Prostate gland (tissue), 2 donors: ENCODE measurements at places on chromosomes 2 and 18. TPM values are rescaled to one million over a fixed set of nuclear protein-coding genes. Genes with fewer than 3 reads are reported as not detected.

Gene OSBPL1A
- total RNA-seq: 39.1 TPM

Gene REG1B
- total RNA-seq: not detected

Gene HOXD13
- total RNA-seq: 10.6 TPM

Gene HOXD10
- total RNA-seq: 10.4 TPM

Gene PROKR1
- not detected for total RNA-seq

Gene ST6GAL2
- 2.4 TPM for total RNA-seq

Gene DYNAP
- not detected for total RNA-seq

Gene PID1
- 14.0 TPM for total RNA-seq

Gene C2orf66
- not detected for total RNA-seq

Gene PIEZO2
- total RNA-seq: 19.0 TPM

Gene ABCG8
- total RNA-seq: 0.57 TPM

Gene SLC19A3
- 0.41 TPM for total RNA-seq

Gene RGPD4
- total RNA-seq: 0.17 TPM

Gene BCL2
- total RNA-seq: 38.4 TPM

Gene COBLL1
- total RNA-seq: 52.1 TPM

Gene IL1F10
- total RNA-seq: not detected

Gene ANKRD30B
- 2.5 TPM for total RNA-seq

Gene IMPA2
- total RNA-seq: 17.9 TPM

Gene GAL3ST2
- total RNA-seq: not detected

Gene SPC25
- 0.91 TPM for total RNA-seq

Gene CLEC4F
- not detected for total RNA-seq

Gene IL1B
- not detected for total RNA-seq

Gene ANKRD30BL
- not detected for total RNA-seq

Gene SFXN5
- total RNA-seq: 23.2 TPM

Gene OTX1
- 2.2 TPM for total RNA-seq

Gene OTOF
- total RNA-seq: 0.68 TPM

Gene CHRNG
- total RNA-seq: not detected

Gene REEP1
- total RNA-seq: 224 TPM

Gene VAMP5
- 27.0 TPM for total RNA-seq

Gene NEURL3
- total RNA-seq: 8.9 TPM

Gene NBAS
- 55.0 TPM for total RNA-seq

Gene SCYGR4
- not detected for total RNA-seq

Gene SLC8A1
- total RNA-seq: 28.2 TPM

Gene SPOPL
- total RNA-seq: 19.7 TPM

Gene EVA1A
- 16.9 TPM for total RNA-seq

Gene LRP2
- 1.6 TPM for total RNA-seq

Gene ALPG
- total RNA-seq: not detected

Gene DIPK1C
- total RNA-seq: not detected

Gene GAREM1
- 14.9 TPM for total RNA-seq

Gene MYL1
- total RNA-seq: not detected
